Stimulated activated CD4-positive, alpha-beta T cell treated with anti-CD3 and anti-CD28 coated beads, Interleukin-1b, Interleukin-23, amount 100 ng/mL, for 4 hours (primary cell): ENCODE measurements at places on chromosomes 1 and 21.

DNA sequence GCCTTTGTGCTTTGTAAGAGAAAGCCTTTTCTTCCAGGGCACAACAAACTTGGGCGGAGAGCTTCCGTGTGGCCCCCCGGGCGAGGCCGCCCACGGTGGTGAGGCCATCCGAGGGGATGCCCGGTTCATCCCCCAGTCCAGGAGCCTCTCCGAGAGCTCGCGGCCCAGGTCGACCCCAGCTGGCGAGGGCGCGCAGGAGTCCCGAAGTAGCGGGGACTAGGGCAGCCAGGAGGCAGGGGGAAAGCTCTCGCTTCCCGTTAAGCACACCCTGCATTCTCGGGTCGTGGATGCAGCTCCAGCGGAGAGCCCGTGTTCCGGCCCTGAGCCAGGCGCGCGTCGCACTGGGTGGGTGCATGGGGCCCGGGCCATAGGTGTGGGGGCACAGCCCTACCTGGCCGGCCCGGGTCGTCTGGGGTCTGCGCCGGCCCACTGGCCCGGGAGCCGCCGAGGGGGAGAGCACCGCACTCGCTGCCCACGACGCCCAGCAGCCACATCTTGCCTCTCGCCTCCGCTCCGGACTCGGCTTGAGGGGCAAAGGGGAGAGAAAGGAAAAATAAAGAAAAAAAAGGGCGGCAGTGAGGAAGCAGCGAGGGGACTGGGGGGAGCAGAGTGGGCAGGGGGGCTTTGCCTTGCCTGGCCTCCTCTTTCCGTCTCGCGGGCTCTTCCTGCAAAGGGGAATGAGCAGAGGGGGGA is 1.8 kb downstream of the RNF220 start:
- DNase-seq, result no peak

DNA sequence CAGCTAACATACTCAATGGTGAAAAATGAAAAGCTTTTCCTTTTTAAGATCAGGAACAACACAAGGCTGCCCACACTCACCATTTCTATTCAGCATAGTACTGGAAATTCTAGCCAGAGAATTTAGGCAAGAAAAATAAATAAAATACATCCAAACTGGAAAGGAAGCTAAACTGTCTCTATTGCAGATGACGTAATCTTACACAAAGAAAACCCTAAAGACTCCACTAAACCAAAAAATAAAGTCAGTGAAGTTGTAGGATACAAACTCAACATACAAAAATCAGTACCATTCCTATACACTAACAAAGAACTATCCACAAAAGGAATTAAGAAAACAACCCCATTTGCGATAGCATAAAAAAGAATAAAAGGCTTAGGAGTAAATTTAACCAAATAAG is 181.2 kb downstream of the BRINP3 start:
- no peak for DNase-seq

DNA sequence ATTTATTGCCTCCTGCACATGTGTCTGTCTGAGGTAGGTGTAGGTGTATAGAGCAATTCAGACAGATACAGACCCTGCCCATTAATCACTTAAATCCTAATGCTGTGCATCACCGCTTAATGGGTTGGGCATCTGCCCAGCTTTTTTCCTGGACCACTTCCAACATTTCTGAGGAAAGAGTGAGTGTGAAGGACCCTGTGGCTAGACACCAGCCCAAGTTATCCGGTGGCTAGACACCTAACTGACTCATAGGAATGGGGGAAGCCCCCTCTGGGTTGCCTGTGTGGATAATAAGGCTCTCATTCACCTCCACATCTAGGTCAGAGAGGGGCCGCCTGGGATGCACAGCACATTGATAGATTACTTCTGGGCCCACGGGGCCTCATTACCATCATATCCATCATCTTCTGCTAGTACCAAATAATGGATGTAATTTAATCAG is 121.1 kb upstream of the RAVER2 start:
- no peak for DNase-seq

DNA sequence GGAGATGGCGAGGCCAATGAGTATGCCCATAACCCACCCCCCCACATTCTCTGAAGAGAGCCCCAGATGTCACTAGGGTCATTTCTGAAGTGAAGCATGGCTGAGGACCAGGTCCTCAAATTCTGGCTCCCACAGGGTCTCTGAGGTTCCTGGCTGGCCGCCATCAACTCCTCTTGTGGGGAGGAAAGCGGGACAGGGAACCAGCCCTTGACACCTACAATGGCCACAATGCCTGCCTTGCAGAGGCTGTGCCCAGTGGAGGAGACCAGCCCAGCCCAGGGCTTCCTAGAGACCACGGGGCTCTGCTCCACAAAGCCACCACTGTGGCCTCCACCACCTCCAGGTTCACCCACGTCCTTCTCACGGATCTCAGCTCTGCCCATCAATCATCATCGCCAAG is 120.1 kb upstream of the ARHGEF16 start:
- no peak for DNase-seq

DNA sequence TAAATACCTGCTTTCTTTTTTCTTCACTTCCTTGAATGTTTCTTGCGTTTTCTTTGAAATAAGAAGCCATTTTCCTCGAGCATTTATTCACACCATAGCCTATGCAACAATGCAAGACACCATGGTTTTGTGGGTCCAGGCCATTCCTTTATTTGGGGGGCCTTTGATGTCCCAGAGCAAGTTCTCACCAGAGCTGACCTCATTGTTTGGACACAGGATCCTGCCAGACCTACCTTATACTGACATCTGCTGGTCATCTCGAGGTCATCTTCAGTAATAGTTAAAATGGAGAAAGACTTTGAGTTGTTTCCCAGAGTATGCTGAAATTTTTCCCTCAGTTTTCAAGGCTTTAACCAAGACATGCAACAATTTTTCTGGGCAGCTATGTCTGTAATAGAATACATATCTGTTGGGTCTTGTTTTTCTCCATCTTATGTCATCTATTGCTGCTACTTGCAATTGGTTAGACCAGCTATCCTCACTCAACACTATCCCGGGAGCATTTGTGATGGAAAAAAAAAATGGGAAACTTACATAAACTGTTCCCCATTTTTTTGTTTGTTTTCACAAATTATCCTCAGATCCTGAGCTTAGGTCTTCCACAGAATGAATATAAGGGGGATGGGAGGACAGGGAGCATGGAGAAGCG is 34.0 kb upstream of the BACE2 start:
- DNase-seq, result no peak

DNA sequence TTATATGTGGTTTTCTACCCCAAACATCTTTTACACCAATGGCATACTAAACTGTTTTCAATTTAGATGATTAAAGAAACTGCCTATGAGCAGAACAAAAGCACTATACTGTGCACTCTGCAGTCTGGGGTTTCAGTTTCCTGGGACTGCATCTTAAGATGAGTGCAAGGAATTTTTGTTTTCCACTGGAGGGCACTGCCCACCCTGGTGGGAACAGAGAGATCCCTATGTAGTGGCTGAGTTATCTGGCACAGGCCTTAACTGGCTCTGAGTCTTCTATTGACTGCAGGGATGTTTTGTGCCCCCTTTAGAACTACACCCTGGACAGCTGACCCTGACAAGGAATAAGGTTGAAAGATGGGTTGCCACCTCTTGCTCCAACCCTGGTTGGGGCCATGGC is 12.0 kb downstream of the PROK1 start:
- no peak for DNase-seq

- DNase-seq, result no peak
Measured at GRCh38 chr1:187960125-187960638, 1131.4 kb downstream of the PLA2G4A start.

DNA sequence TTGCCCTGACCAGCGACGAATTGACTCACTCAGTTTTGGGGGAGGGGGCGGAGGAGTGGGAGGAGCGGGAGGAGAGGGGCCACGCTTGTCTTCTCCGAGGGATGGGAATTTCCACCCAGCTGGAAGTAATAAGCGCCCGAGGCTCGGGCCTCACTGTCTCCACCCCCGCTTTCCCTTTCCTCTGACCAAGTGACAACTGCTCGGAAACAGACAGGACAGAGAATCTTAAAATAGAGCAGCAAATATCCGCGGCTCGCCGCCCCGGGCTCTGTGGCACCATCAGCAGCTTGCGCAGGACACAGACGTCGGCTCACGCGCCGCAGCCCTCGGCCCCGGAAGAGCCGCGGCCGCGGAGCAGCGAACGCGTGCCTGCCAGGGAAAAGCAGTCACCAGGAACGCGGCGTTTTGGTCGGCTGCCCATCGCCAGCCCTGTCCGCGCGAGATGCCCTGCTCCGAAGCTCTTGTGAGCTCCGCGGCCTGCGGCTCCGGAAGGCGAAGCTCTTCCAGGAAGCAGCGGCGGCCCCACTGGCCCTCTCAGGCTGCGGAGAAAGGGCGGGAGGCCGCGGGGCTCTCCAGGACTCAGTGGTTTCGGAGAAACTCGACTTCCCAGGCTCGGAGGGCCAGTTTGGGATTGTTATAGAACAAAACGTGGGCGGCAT is 10.7 kb upstream of the RGS16 start:
- DNase-seq, result peak; percentile 67

- no peak for DNase-seq
Measured at GRCh38 chr1:65527190-65527589, 106.7 kb downstream of the LEPR start.

GRCh38 chr1:218346391-218347204 is 1.5 kb downstream of the TGFB2 start:
- DNase-seq, result no peak

DNA sequence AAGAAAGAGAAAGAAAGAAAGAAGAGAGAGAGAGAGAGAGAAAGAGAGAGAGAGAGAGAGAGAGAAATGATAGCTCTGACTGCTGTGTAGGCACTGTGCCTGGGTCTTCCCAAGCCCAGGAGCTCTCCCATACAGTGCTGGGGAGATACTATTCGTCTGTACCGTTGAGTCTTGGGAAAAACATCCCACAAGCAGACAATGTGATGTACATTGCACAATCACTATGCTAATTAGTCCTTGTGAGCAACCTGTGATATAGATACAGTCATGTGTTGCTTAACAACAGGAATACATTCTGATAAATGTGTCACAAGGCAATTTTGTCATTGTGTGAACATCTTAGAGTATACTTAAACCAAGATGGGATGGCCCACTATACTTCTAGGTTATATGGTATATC is 381.0 kb downstream of the HHAT start:
- no peak for DNase-seq

DNA sequence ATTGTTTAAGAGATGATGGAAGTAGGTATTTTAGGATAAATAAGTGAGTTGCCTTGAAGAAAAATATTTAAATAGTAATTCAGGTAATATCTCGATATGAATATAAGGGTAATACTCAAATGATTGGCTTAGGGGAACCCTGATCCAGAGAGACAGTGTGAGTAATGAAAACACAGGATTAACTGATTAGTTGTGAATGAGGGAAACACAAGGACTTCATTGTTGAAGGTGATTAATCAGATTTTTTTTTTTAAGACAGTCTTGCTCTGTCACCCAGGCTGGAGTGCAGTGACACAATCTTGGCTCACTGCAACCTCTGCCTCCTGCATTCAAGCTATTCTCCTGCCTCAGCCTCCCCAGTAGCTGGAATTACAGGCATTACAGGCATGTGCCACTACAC is 12.7 kb downstream of the SLC25A33 start:
- no peak for DNase-seq

- no peak for DNase-seq
Measured at GRCh38 chr1:204072931-204073836, at the start of gene SOX13. Gene SOX13 (plus strand): TSS chr1:204073115. CDS start chr1:204112916, 39,801 bp downstream.

- no peak for DNase-seq
Measured at GRCh38 chr1:182869241-182869666, 30.1 kb downstream of the DHX9 start.

- no peak for DNase-seq
Measured at GRCh38 chr1:54798206-54798605, 2.9 kb downstream of the TTC22 start.

GRCh38 chr1:114235960-114236359 is 82.3 kb upstream of the SYT6 start:
- DNase-seq, result no peak

DNA sequence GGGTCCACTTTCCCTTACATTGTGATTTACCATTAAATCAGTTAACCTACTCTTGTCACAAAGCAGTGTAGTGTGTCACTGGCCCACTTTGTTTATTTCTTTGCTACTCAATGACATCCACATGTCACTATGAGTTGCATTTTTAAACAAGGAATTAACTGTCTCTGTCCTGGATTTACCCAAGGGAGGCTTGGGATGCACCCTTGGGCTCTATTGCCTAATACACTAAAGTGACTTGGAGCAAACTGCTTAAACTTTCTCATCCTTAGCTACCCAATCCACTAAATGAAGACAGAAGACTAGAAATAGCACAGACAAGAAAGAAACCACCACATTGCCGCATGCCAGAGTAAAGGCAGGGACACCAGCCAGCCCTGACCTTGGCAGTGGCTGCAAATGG is 136.2 kb upstream of the TIAM1 start:
- no peak for DNase-seq

GRCh38 chr21:44512496-44513388 is 27.3 kb downstream of the KRTAP10-1 start:
- DNase-seq, result no peak

GRCh38 chr21:45488931-45489721 is 53.1 kb downstream of the SLC19A1 start:
- DNase-seq, result no peak
